ENCODE measurements at places on chromosomes 6 and 20.

DNA sequence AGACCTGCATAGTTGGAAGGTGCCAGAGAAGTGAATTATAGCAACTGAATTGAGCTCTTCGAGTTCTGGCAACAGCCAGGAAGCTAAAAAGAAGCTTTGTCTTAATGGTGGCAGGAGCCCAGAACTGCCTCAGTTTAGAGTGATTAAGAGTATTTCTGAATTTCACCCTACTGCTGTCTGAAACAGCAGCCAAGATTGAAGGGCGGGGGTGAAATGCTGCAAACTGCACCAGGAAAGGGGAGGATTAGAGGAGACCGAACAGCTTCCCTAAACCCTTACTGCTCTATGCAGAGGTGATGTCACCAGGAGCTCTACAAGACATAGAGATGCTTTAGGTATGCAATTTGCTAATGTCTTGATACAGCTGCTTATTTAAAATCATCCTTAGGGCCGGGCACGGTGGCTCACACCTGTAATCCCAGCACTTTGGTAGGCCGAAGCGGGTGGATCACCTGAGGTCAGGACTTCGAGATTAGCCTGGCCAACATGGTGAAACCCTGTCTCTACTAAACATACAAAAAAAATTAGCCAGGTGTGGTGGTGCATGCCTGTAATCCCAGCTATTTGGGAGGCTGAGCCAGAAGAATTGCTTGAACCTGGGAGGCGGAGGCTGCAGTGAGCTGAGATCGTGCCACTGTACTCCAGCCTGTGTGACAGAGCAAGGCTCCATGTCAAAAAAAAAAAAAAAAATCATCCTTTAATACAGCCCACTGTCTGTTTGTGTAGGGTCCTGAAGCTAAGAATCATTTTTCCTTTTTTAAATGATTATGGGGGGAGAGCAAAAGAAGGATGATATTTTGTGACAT, 91.7 kb upstream of the IYD start:
- DNase-seq = no peak

DNA sequence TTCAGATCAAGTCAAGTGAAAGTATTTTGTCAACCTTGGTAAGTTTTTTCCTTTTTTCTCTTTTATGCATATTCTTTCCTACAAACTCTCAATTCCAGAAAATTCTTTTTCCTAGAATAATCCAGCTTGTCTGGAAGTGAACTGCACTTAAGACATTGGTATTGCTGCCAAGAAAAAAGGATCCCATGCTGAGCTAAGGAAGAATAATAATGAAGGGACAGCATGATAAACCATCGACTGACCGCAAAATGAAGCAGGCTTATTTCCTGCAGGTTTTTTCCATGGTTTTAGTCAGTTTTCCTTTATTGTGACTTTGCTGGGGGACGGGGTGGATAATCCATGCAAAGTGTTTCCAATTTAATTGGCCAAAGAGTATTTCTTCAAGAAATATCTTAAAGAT, 857.6 kb upstream of the SLC35B3 start:
- no peak for DNase-seq

DNA sequence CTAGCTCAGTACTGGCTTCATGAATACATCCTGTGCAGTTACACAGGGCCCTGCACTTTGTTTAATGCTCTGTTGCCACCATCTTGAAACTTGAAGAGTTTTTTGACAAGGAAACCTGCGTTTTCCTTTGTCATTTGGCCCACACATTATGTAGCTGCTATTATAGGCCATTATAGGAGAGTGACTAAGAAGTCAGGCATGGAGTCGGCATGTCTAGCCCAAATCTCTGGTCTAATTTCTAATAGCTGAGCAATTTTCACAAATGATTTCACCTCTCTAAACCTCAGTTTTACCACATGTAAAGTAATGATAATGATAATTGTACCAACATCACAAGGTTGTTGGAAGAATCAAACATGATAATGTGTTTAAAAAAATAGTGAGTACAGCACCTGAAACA, 67.1 kb upstream of the MYLIP start:
- no peak for DNase-seq

GRCh38 chr6:155881826-155882526, 426.3 kb upstream of the NOX3 start:
- DNase-seq = no peak

DNA sequence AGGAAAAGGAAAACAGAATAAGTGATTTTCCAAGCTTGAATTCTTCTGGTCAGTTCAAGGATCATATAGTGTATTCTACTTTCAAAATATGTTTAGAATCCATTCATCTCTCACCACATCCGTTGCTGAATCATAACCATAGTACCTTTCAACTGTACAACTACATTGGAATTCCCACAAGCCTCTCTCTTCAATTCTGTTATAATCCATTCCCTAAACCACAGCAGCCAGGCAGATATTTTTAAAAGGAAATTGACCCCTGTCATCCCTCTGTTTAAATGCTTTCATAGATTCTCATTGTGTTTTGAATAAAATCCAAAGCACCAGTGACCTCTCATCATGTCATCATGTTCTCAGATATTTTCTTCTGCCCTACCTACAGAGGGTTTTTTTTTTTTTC, 412.7 kb downstream of the GRIK2 start:
- no peak for DNase-seq

GRCh38 chr6:279341-280029, 12.8 kb upstream of the DUSP22 start:
- DNase-seq = no peak

DNA sequence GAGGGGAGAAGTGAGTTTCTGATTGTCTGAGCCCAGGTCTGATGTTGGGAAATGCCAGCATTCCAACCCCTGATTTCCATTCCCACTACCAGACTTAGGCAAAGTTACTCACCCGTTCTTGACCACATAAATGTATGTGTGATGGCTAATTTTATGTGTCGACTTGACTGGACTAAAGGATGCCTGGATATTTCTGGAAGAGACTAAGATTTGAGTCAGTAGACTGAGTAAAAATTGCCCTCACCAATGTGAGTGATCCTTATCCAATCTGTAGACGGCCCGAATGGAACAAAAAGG, 95.8 kb upstream of the TAB2 start:
- no peak for DNase-seq

GRCh38 chr20:48187851-48188250, 402.6 kb upstream of the SULF2 start:
- DNase-seq = no peak

GRCh38 chr6:17589406-17590096, 10.6 kb upstream of the FAM8A1 start:
- DNase-seq = no peak

- DNase-seq = no peak
These were observed 2.9 kb downstream of the TNNC2 start for GRCh38 chr20:45823949-45824835.

DNA sequence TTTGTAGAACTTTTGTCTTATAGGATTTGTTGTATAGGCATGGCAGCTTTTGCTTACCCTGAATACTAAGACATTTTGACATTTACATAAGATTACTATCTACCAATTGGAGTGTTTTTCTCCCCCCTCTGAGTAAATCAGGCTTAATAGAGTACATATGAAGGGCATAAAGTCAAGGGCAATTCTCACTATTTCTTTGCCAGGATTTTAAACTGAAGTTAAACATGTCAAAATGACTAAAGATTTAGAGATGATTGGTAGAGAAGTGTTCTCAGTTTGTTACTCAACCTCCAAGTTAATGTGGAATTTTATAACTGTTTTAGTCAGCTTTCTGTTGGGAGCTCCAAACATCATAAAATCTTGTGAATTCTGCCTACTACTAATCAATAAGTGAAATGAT, 157.8 kb downstream of the CDKAL1 start:
- no peak for DNase-seq

DNA sequence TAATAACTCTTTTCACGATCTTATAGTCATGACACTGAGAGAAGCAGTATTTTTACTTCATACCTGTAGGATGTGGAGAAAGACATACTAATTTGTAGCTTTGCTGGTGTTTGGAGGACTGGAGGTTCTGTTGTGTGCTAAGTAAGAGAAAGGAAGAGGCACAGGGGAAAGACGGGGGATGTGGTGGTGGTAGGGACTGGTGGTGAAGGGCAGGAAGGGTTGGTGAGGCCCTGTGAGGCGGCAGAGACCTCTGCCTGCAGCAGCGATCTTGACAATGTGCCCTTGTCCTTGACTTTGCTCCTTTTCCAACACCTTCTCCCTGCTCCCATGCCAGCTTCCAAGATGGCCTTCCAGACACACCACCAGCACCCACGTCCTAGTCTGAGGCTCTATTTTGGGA, 32.6 kb upstream of the MPC1 start:
- no peak for DNase-seq

DNA sequence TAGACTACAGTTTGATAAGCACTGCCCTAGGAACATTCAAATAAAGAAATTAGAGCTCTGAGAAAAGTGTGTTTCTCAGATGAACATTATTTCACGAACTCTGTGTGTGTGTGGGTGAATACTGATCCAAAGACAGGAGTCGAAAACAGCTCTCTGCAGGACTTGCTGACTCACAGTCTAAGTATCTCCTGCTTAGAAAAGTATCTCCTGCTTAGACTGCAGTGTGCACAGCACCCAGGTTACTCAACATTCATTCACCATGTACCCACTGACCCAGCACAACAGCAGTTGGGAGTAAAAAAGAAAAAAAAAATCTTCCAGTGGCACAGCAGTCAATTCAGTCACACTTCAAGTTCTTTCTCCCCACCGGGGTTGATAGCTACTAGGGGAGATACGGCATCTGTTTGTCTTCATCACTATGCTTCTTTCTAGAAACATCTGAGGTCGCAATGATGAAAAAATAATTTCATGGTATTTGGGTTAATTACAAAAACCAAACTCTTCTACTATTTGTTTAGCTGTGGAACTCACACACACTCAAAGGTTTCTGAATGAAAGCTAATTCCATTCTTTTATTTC, 48.0 kb downstream of the GCLC start:
- DNase-seq = no peak

DNA sequence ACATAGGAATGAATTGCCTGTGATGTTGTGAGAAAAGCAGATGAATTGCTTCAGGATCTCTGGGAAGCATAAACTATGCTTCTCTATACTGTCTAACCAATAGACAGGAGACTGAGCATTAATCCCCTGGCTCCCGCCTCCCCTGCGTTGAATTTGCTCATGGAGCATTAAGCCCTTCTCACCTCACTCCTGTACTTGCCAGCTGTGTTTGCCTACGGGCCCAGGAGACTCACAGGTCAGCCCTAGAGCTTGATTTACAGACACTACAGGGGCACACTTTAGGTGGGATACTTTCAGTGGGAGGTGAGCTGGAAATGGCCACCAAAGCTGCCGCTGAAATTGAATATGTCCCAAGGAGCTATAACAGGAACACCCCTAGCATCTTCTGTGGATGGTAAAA, 418.7 kb downstream of the CBLN4 start:
- no peak for DNase-seq

GRCh38 chr6:22448291-22448711, 121.1 kb upstream of the HDGFL1 start:
- no peak for DNase-seq

GRCh38 chr6:4687989-4688947, 87.9 kb upstream of the CDYL start:
- DNase-seq = no peak

- no peak for DNase-seq
These were observed 1.5 kb downstream of the TFAP2A start for GRCh38 chr6:10413262-10413849.

GRCh38 chr20:2042400-2042799, 48.5 kb upstream of the PDYN start:
- DNase-seq = no peak

GRCh38 chr20:25053255-25054031, 4.5 kb downstream of the ACSS1 start:
- peak; percentile 76 for DNase-seq

DNA sequence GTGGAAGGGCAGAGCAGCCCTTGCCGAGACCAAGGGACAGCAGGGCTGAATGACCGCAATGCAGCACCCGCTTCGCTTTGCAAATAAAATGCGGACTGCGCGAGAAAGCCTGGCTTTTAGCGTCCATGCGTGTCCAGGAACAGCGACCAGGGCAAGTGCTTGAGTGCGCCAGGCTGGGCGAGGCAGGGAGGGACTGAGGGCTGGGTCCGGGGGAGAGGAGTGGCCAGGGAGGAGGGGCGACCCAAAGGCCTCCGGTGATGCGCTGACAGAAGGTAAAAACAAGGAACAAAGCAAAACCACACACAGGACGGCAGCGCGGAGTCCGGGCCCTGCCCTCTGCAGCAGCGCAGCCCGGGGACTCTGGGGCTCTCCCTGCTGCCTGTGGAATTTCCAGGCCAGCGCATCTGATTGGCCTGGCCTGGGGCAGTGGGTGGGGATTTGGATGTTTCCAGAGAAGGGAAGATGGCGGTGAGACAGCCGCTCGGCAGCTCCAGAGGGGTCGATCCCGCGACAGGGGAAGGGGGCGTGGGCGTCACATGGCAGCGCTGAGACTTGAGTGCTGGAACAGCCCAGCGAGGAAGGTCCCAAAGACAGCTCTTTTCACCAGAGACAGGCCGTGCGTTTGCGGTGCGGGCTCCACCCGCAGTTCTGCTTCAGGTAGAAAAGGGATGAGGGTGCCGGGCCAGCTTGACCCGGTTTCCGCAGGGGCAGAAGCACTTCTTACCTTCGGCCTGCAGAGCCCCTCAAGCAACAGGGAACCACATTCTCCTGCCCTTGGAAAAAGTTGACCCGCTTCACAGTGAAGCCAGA, 51.8 kb downstream of the SSR1 start:
- DNase-seq = peak; percentile 63

DNA sequence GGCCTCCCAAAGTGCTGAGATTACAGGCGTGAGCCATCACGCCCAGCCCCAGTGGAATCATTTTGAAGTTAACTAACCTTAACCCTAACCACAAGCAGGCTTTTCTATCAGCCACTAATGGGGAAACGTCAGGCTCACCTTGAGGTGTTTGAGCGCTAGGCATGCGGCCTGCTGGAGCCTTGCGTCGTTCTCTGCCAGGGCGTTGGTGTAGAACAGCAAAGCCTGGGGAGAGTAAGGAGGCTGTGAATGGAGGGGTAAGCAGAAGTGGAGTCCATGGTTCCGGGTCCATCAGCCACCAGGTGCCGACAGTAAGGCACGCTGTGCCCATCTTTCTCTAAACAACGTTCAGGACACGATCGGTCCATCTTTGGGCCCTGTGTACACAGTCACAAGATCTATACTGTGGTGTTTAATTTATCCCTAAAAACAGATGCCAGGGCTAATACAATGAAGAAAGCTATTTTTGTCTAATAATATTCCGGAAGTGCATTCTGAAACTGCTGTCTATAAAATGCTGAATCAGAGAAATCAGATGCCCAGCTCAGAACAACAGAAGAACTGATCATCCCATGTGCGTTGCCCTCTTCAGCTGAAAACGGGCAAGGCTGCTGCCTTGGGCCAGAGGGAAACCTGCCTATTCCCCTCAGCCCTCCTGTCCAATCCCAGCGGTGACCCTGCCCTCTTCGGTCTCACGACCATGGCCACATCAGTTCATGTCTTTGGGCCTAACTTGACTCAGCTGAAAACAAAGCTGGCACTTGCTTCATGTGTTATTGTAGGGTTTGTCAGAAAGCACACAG, 79.6 kb downstream of the PTPN1 start:
- DNase-seq = no peak
